ENCODE measurements at places on chromosomes 5 and 9. TPM values are rescaled to one million over a fixed set of nuclear protein-coding genes. Genes with fewer than 3 reads are reported as not detected.

DNA sequence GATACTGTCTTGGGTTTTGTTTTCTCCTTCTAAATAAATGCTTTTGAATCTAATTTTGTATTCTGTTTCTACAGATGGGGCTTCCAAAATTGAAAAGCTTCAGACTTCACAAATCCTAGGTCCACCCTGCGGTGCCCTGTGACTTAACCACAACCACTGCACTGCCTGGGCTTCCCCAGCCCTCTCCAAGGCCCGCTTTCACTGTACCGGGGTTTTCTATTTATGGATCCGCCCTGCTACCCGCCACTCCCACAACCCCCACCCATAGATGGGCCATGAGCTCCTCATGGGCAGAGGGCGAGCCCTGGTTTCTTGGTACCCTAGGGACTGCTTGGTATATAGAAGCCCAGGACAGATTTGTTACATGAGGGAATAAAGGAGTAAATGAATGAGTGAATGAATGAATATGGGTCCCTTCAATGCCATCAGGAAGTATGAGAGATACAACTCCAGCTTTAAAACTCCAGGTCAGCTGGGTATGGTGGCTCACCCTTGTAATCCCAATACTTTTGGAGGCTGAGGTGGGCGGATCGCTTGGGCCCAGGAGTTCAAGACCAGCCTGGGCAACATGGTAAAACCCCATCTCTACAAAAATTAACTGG, 39.8 kb upstream of the NEK6 start:
- H3K27ac ChIP-seq, result no peak overlapping the region
- peaks cover 17% of the 10 kb centered on the region for H3K4me1 ChIP-seq
- H3K4me3 ChIP-seq, result no peak overlapping the region
- H3K36me3 ChIP-seq, result no peaks in the 10 kb centered on the region
- peak; percentile 34 for DNase-seq

DNA sequence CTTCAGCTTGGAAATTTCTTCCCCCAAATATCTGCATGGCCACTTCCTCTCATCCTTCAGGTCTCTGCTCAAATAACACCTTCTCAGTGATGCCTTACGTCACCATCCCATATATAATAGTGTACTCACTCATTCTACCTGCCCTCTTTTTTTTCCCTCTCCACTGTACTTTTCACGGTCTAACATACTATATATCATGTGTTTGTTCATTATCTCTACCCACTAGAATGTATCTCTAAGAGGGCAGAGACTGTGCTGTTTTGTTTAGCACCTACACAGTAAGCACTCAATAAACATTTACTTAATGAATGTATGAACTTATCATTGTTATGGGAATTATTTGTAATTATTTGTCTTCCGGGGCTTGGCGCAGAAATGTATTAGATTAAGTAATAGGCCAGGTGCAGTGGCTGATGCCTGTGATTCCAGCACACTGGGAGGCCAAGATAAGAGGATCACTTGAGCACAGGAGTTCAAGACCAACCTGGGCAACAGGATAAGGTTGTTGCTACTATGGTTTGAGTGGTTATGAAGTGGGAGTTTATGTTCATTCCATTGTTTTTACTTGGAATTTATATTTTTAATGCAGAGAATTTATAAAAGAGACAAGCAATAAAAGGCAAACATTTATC, 6.0 kb upstream of the IL13 start:
- H3K27me3 ChIP-seq, result peaks cover 5% of the 10 kb centered on the region
- DNase-seq, result no peak
- H3K36me3 ChIP-seq, result no peaks in the 10 kb centered on the region
- no peak overlapping the region for H3K27ac ChIP-seq
- peaks cover 14% of the 10 kb centered on the region for H3K4me1 ChIP-seq
- H3K4me3 ChIP-seq, result no peak overlapping the region

GRCh38 chr5:159928122-159928909, 12.0 kb downstream of the ADRA1B start:
- DNase-seq, result no peak
- H3K27ac ChIP-seq, result no peak overlapping the region
- H3K36me3 ChIP-seq, result no peaks in the 10 kb centered on the region
- no peak overlapping the region for H3K4me3 ChIP-seq

DNA sequence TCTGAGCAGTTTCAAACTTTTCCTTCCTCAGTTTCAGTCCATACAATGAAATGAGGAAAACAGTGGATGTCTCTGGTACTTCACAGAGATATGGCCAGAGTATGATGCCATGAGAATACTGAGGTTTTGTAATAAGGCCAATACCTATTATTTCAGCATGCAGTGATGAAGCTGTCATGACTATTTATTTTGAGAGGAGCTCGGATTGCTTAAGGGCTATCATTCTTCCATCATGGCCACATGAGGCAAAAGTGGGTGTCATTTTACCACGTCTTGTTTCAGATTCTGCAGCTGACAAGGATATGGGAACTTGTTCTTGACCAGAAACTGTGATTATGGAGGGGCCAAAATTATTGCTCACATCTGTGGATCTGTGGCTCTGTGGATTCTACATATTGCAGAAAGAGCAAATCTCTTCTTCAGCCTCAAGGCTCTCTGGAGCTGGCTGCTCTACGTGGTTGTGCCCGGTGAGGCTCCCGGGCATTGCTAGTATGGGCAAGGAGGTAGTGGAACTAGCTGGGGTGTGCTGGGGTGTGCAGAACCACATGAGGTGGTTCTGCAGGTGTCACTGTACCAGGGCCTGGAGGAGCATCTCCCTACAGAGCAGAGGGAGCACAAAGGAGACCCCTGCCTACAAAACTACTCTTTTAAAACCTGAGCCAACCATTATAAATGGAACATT, 180.3 kb downstream of the SEMA6A start:
- H3K36me3 ChIP-seq, result no peaks in the 10 kb centered on the region
- H3K27ac ChIP-seq, result no peak overlapping the region
- no peak overlapping the region for H3K4me3 ChIP-seq
- H3K27me3 ChIP-seq, result no peaks in the 10 kb centered on the region
- no peak for DNase-seq

DNA sequence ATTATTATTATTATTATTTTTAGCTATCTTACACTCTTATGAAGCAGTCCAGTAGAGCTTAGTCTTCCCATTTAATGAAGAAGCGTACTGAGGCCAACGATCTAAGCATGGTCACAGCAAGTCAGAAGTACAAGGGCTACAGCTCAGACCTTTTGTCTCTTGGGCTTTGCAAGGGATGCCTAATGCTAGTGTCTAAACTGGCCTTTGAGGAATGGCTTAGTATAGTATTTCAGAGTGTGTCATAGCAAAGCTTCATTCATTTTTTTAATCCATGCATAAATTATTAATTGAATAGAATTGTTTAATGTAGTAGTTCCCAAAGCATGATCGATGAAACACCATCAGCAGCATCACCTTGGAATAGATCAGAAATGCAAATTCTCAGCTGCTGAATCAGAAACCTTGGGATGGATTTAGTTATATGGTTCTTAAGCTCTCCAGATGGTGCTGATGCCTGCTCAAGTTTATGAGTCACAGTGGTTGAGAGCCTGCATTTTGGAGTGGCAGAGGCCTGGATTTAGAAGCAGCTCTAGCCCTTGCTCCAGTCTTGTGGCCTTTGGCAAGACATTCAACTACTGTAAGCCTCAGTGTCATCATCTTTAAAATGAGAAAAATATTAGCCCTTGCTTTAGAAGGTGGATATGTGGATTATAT, 6.1 kb downstream of the IL12B start:
- no peaks in the 10 kb centered on the region for H3K36me3 ChIP-seq
- no peak for DNase-seq
- no peaks in the 10 kb centered on the region for H3K27me3 ChIP-seq
- H3K4me3 ChIP-seq, result no peak overlapping the region

DNA sequence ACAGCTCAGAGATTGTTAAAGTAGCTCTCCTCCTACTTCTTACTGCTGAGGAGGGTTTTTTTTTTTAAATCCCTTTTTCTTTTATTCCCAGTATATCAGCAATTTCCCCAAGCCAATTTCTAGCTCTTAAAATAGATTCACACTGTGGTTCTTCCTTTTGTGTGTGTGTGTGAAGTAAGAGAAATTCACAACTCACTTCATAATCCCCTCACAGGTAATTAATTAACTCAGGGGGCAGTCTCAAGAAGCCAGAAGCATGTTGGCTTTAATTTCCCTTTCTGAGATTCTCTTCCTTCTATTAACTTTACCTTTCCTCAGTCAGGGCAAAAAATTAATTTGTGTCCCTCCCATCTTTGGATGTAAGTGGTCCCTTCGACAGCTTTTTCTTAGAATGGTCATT, 71.0 kb upstream of the HMHB1 start:
- H3K27ac ChIP-seq, result no peak overlapping the region
- H3K36me3 ChIP-seq, result no peaks in the 10 kb centered on the region
- DNase-seq, result no peak
- no peak overlapping the region for H3K4me3 ChIP-seq

DNA sequence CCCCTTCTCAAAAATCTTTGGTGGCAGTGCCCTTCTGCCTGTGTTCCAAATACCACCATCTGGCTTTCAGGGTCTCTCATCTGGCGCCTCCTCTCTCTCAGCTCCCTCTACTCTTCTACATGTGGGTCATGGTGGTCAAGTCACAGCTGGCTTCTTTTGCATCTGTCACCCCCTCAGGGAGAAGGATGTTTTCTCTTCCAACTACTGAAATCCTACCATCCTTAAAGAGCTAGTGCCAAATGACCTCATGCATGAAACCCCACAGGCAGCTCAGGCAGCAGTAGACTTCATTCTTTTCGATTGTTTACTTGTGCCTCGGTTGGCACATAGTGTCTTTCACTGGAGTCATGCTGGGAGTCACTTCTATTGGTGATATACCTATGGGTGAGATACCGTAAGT, 219.2 kb downstream of the DCP2 start:
- no peak overlapping the region for H3K27ac ChIP-seq
- H3K27me3 ChIP-seq, result no peaks in the 10 kb centered on the region
- H3K36me3 ChIP-seq, result no peaks in the 10 kb centered on the region
- peaks cover 18% of the 10 kb centered on the region for H3K4me1 ChIP-seq

GRCh38 chr5:30676223-30676840, 517.2 kb upstream of the CDH6 start:
- no peaks in the 10 kb centered on the region for H3K4me1 ChIP-seq
- no peak for DNase-seq
- no peaks in the 10 kb centered on the region for H3K27me3 ChIP-seq
- H3K36me3 ChIP-seq, result no peaks in the 10 kb centered on the region

DNA sequence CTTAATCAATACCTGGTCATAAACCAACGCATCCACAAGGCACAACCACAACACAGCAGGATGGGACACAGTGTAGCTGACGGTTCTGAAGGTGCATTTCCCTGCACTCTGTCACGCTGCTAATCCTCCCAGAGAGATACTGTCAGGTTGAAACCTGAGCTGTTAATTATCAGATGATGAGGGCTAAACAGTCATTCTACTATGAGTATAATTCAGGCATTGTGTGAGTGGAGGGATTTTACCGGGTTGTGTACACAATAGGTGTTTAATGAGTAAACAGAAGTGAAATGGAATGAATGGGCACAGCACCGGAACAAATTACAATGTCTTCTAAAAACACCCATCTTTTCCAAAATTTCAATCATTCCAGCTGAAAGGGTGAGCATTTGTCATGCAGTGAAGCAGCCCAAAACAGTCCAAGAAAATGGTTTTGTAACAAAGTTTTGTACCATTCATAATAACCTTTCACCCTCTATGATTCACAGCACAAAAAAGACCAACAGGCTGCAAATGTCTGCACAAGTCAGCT, 71.5 kb downstream of the ABCA1 start:
- peak overlapping the region; percentile 10 for H3K27ac ChIP-seq
- peaks cover 22% of the 10 kb centered on the region for H3K36me3 ChIP-seq
- H3K4me1 ChIP-seq, result peaks cover 80% of the 10 kb centered on the region
- no peak for DNase-seq

DNA sequence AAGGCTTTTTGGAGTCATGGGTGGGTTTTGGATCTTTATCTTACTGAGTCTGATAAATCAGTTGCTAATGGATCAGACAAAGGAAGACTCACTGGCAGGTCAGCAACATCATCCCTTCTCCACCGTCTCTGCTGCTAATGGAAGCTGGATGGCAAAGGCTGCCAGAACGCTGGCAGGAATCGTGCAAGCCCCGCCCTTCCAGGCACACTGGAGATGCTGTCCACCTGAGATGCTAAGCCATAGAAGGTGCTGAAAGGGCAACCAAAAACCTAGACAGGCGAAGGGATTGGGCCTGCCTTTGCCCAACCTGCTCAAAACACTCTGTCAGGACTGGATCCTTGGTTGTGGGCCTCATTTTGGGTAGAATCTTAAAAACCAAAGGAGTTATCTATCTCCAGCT, 139.5 kb upstream of the FSTL4 start:
- H3K27ac ChIP-seq, result no peak overlapping the region
- no peaks in the 10 kb centered on the region for H3K36me3 ChIP-seq
- no peaks in the 10 kb centered on the region for H3K27me3 ChIP-seq
- no peak overlapping the region for H3K4me3 ChIP-seq
- peak; percentile 72 for DNase-seq

DNA sequence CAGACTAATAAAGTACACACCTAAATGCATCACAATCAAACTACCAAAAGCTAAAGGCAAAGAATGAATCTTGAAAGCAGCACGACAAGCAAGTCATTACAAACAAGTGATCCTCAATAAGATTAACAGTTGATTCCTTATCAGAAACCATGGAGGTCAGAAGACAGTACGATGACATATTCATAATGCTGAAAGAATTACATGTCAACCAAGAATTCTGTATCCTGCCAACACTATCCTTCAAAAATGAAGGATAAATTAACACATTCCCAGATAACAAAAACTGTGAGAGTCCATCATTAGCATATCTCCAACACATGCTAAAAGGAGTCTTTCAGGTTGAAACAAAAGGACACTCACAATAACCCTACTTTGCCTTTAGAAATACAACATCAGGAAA, 39.4 kb downstream of the NR3C1 start:
- DNase-seq, result no peak
- H3K36me3 ChIP-seq, result no peaks in the 10 kb centered on the region
- H3K27ac ChIP-seq, result no peak overlapping the region
- H3K4me1 ChIP-seq, result peaks cover 19% of the 10 kb centered on the region

HNRNPK gene
- 409 TPM for total RNA-seq

CDX1 gene
- total RNA-seq, result not detected

VCAN gene
- total RNA-seq, result 71.2 TPM

RETREG1 gene
- 27.7 TPM for total RNA-seq

SPATA31A3 gene
- not detected for total RNA-seq

MYMK gene
- total RNA-seq, result not detected

PHF24 gene
- 0.25 TPM for total RNA-seq

TRIP13 gene
- total RNA-seq, result 3.7 TPM

SLC26A2 gene
- 13.3 TPM for total RNA-seq

F2RL1 gene
- total RNA-seq, result 6.6 TPM
